Type B pancreatic cell (in vitro differentiated cells): ENCODE measurements at places on chromosomes 3 and 15. TPM values are rescaled to one million over a fixed set of nuclear protein-coding genes. Genes with fewer than 3 reads are reported as not detected.

C2CD4A gene
- total RNA-seq = 1.7 and 2.0 TPM in 2 replicates

APPL1 gene
- total RNA-seq = 34.2 and 39.4 TPM in 2 replicates

SOX14 gene
- 0.29 and 0.62 TPM in 2 replicates for total RNA-seq

INSYN1 gene
- 5.8 and 6.4 TPM in 2 replicates for total RNA-seq

ZNF385D gene
- 2.2 and 7.5 TPM in 2 replicates for total RNA-seq

GOLGA6A gene
- not detected in 2 replicates for total RNA-seq

FBLN2 gene
- 49.1 and 67.6 TPM in 2 replicates for total RNA-seq

HIGD2B gene
- not detected in 2 replicates for total RNA-seq

IQCB1 gene
- total RNA-seq = 31.2 and 31.6 TPM in 2 replicates

ZNF662 gene
- total RNA-seq = 0.48 TPM in 1 of 2 replicates, not detected in the other

TM4SF1 gene
- 39.4 and 82.3 TPM in 2 replicates for total RNA-seq

RAB5A gene
- total RNA-seq = 55.0 and 70.5 TPM in 2 replicates

SIDT1 gene
- 0.83 and 0.97 TPM in 2 replicates for total RNA-seq

PLA1A gene
- 0.64 and 1.6 TPM in 2 replicates for total RNA-seq

DUOXA1 gene
- 3.2 and 9.4 TPM in 2 replicates for total RNA-seq

SLC24A5 gene
- 1.3 TPM in 1 of 2 replicates, not detected in the other for total RNA-seq

DGKG gene
- total RNA-seq = 1.5 and 11.6 TPM in 2 replicates

SLCO2A1 gene
- total RNA-seq = 3.4 and 3.8 TPM in 2 replicates

CELF6 gene
- 0.45 and 1.9 TPM in 2 replicates for total RNA-seq

TMEM45A gene
- total RNA-seq = 9.6 and 18.4 TPM in 2 replicates

FSIP1 gene
- total RNA-seq = 0.88 and 2.9 TPM in 2 replicates

GOLGA6D gene
- 0.19 TPM in 1 of 2 replicates, not detected in the other for total RNA-seq

LRRIQ4 gene
- total RNA-seq = not detected in 2 replicates

FGF7 gene
- total RNA-seq = 3.0 and 7.8 TPM in 2 replicates

OR5K4 gene
- total RNA-seq = not detected in 2 replicates

FEZF2 gene
- 0.24 TPM in 1 of 2 replicates, not detected in the other for total RNA-seq

WWTR1 gene
- 45.4 and 65.0 TPM in 2 replicates for total RNA-seq

PTX3 gene
- total RNA-seq = 1.7 and 42.2 TPM in 2 replicates
